ENCODE measurements at places on chromosomes 16 and 17. TPM values are rescaled to one million over a fixed set of nuclear protein-coding genes. Genes with fewer than 3 reads are reported as not detected.
A peak's percentile ranks its signal among the peaks of the same experiment; 100 is the strongest.

MYH11 gene
- 0.27 TPM for total RNA-seq

DNA sequence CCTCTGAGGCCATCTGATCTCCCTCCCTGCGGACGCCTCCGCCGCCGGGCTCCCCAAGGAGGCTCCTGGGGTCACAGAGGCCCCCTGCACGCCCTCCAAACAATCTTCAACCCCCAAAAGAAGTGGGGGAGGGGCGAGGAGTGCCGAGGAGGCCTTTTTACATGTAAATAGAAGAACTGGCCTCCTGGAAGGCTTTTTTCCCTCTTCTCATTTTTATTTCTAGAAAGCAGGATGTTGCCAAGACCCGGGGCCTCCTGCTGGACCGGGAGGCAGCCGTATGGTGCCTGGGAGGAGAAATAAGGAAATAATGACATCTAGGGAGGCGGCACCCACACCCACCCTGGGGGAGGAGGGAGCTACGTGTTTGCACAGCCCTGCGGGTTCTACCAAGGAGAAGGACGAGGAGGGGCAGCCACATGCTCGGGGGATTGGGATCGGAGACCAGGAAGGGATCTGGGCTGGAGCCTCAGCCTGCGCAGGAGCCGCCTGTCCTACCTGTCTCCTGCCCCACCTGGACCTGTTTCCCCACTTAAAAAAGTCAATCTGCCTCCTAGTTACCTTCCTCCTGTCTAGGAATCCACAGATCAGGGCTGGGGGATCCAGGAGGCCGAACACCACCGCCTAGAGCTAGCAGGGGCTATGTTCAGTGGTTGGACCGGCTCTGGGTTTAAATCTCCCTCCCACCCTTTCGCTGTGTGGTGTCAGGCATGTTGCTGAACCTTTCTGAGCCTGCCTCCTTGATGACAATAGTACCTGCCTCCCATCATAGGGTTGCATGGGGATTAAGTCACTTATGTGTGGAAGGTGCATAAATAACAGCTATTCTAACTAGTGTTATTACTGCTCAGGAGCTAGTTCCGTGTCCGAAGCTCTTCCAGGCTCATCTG lies 175.7 kb upstream of the GSE1 start:
- DNase-seq, result no peak

KRTAP9-6 gene
- not detected for total RNA-seq

DNA sequence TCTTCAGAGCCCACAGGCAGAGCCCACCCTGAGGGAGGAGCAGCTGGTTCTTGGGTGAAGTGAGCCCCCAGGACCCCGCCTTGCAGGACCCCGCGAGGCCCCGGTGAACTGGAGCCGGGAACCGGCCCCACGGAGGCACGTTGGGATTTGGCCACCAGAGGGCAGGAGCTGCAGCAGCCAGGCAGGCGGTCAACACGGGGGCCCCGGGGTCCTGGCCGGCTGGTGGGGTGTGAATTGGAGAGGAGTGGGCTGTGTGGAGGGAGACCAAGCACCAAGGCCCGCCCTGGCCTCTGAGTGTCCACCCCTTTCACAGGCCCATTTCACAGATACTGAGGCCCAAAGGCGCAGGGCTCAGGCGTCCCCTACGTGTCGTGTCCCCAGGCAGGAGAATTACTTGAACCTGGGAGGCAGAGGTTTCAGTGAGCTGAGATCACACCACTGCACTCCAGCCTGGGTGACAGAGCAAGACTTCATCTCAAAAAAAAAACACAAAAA lies 2.2 kb downstream of the DPEP1 start:
- peak; percentile 24 for DNase-seq

DNA sequence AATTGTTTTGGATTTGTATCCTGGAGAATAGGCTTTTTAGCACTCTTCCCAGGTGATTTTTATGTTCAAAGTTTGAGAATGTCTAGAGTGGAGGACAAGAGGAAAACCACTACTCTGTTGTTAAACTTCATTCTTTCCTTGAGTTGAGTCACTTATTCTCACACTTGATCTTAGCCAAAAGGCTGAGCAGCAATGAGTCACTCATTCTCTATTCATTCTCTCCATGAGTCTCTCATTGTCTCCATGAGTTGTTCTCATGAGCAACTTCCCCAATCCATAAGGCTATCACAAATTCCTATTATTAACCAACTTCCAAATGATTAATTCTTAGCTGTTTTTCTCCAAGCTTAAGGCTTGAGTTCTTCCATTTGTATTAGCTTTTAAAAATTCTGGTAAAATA lies 1393.3 kb downstream of the CDH8 start:
- DNase-seq, result no peak

NACA2 gene
- total RNA-seq, result not detected

DNA sequence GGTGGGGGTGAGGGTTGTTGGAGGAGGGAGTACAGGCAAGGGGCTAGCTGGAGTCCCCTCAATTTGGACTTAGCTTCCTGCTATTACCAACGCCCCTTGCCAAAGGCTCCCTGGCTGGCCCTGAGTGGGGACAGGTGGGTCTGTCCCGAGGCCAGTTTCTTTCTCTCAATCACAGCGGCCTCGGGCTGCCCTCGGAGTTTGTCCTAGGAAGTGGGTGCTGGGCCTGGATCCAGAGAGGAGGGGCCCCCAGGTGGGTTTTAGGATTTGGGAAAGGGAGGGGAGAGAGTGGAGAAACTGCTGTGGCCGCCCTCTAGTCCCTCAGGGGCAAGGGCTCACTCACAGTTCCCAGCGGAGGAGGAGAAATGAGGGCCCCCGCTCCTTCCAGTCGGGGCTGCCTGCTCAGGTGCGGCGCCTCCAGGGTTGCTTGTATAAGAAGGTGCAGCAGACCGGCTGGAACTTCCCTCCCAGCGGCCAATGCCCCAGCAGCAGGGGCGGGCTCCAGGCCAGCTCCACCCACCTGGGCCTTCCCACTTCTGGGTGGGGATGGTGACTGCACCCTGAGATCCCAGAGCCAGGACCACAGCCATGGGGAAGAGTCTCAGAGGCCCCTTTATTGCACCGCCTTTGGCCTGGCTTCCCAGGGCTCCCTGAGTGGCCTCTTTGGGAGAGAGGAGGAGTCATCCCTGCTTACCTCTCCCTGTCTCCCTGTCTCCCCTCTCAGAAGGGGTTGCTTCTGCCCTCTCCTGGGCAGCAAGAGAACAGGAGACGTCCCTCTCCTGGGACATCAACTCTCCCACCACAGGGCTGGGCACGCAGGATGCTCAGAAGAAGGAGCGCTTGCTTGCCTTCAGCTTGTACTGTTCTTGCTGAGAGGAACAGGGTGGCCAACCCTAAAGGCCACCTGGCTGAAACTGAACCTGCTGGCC lies 112.0 kb upstream of the SMURF2 start:
- no peak for DNase-seq

- no peak for DNase-seq
Observed at GRCh38 chr16:9695152-9695551, 487.1 kb downstream of the GRIN2A start.

PPY gene
- total RNA-seq, result 0.27 TPM

HCRT gene
- total RNA-seq, result not detected

All from hematopoietic multipotent progenitor cell (in vitro differentiated cells).